Pancreas (tissue), 10 donors: ENCODE measurements at places on chromosomes 2 and 18. TPM values are rescaled to one million over a fixed set of nuclear protein-coding genes. Genes with fewer than 3 reads are reported as not detected.

FHOD3 gene
- polyA plus RNA-seq: 1.6 TPM

FASTKD2 gene
- 11.9 TPM for polyA plus RNA-seq

STAM2 gene
- 5.9 TPM for polyA plus RNA-seq

B3GNT7 gene
- 8.4 TPM for polyA plus RNA-seq
